ENCODE measurements at places on chromosomes 16 and 17.

DNA sequence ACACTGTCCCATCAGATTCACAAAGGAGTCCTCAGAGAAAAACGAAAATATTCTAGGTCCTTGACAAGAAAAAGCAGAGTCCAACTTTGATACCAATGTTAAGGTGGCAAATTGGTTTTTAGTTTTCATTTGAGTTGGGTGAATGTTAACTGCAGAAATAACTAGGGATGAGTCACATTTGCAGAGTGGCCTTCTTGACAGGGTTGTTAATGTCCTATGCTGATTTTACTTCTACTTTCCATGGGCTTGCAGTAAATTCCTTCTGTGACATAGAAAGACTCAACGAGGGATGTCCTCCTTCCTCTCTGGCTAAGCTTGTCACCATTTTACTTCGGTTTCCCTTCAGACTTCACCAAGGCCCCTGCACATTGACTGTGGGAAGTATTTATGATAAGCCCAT is 47.2 kb upstream of the ICAM2 start:
- no peak for DNase-seq

GRCh38 chr16:66652661-66653360 is 43.7 kb downstream of the CMTM4 start:
- no peak for DNase-seq

DNA sequence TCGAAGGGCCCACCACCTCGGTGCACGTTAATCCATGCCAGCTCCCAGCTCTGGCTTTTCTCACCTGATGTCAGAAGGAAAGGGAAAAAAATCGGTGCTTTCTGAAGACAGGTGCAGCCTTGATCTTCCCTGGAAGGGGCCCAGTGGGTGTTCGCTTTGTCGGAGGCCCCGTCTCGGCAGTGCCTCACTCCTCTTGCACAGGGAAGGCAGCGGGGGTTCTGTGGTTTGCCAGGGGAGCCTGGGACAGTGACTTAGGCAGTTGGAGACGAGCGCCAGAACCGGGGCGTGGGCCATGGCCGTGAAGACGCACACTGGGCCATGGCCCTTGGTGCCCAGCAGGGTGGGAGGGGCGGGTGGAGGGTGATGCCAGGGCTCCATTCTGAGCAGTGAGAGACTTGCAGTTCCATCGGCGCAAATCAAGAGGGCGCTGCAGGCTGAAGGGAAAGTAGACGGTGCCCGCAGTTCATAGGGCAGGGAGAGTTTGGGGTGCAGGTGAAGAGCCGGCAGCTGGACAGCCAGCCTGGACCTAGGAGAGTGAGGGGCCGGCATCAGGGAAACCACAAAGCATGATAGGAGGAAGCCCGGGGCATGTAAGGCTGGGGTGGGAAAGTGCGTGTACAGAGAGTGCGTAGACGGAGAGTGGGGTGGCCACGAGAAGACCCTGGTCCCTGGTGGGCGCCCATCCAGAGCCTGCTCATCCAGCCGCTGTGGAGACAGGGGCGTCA is 101.3 kb upstream of the CHMP6 start:
- DNase-seq: no peak

GRCh38 chr17:37671028-37671823 is 28.0 kb upstream of the DDX52 start:
- DNase-seq: no peak

DNA sequence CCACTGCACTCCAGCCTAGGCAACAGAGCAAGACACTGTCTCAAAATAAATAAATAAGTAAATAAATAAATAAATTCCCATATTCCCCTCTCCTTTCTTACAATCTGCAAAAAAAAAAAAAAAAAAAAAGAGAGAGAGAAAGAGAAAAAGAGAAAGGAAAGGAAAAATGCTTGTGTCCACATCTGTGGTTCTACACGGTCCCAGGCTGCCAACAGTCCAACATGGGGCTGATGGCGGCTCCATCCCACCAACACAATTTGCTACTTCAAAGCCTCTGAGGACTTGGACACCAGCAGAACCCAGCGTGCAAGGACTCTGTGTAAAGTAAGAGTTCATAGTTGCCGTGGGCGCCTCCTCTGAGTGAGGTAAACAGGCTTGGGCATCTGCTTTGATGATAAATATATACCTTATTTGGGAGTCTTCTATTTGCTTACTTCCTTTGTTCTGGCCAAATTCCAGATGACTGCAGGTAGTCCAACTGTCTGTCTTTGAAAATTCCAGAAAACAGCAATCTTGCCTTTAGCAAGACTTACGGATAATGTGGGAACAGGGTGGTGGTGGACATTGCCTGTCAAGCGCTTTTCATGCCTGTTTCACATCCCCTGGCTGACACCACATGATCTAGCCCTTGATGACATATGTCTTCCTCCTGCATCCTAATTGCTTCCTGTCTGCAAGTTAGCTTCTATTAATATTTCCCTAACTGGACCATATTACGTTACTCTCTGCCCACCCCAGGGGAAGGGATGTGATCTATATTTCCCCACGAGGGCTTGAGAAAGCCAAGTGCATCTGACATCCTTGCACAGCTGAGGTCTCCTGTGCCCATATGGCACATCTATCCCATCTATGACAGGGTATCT is 10.1 kb downstream of the LITAF start:
- DNase-seq: peak; percentile 78

DNA sequence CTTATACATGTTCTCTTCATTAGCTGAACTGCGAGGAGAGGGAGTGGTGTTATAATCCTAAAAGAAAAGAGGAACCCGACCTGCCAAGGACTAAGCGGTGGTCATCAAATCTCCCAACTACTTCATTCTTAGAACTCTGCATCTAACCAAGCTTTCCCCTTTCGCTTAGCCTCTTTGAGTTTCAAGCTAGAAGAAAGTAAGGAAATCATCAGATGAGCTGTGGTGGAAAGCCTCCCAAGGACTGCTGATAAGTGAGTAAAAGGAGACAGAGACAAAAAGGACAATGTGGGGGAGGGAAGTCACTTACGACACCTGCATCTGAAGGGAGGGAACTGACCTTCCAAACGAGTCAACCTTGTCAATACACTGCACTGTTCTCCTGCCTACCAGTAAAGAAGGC is 121.3 kb downstream of the TRIM37 start:
- no peak for DNase-seq

- no peak for DNase-seq
Observed at GRCh38 chr17:2860045-2860444, 63.8 kb downstream of the RAP1GAP2 start.

DNA sequence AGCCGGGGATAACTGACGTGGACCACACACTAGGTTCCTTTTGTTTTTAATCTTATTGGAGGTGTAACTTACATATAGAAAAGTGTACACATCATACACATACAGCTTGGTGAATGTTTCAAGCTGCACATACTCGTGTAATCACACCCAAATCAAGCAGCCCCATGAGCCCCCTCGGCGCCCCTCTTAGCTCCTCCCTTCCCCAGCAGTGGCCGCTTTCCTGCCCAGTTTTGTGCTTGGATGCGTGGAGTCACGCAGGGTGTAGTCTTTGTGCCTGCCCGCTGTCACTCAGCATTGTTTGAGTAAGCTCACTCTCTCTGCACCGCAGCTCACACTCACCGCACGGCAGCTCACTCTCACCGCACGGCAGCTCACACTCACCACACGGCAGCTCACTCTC is 151.7 kb upstream of the CHMP6 start:
- no peak for DNase-seq

GRCh38 chr17:8475781-8476180 is 40.1 kb downstream of the NDEL1 start:
- no peak for DNase-seq

DNA sequence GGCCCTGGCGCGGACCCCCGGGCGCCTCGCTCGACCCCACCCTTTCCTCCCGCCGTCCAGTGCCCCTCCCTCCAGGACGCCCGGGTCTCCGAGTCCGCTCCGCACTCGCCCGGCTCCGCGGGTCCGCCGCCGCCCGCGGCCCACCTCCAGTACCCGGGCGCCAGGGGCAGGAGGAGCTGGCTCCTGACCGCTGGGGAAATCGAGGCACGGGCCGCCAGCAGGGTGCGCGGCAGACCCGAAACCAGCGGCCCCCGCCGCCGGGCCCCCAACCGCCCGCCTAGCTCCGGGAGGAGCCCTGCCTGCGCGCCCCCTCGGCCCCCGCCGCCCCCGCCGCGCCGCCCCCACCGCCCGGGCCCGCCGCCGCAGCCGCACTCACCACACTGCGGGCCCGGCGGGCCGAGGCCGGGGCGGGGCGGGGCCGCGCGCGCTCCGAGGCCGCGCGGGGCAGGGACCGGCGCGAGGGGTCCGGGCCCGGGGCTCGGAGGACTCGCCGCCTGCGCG is 333 bp downstream of the MAFG start:
- DNase-seq: no peak

GRCh38 chr16:16879567-16880251 is 500.8 kb downstream of the NPIPA7 start:
- no peak for DNase-seq

DNA sequence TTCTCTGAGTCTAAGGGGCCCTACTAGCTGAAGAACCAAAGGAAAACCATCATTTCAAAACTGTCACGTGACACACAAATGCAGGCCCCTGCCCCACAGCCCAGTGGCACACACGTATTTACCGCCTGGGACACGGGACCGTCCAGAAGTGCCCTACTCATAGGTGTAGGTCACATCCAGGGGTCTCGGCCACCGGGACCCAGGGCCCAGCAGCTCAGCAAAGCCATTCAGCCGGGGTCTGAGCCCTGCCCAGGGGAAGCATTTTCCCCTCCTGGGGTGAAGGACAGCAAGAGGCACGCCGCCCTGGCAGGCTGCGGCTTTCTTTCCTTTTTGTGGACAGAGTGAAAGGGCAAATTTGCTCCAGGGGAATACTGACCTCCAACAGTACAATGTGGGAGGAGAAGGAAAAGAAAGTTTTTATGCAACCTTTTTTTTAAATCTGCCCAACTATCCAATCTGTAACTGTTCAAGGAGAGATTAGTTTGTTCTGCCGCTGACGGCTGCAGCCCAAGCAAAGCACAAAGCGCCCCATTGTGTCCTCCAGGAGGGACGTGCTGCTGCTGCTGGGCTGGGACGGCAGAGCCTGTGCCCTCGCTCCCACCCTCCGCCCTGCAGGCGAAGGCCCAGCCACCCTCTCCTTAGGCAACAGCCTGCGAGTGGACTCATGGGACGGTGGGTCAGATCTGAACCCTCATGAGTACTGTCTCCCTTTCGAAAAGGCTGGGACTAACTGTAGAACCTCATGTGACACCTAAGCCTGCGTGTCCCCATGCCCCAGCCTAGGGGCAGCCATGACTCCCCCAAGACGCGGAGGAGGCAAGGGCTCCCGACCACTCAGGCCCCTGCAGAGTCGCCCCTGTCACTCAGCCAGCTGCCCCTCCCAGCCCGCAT is 21.3 kb downstream of the SLC7A5 start:
- peak; percentile 86 for DNase-seq

DNA sequence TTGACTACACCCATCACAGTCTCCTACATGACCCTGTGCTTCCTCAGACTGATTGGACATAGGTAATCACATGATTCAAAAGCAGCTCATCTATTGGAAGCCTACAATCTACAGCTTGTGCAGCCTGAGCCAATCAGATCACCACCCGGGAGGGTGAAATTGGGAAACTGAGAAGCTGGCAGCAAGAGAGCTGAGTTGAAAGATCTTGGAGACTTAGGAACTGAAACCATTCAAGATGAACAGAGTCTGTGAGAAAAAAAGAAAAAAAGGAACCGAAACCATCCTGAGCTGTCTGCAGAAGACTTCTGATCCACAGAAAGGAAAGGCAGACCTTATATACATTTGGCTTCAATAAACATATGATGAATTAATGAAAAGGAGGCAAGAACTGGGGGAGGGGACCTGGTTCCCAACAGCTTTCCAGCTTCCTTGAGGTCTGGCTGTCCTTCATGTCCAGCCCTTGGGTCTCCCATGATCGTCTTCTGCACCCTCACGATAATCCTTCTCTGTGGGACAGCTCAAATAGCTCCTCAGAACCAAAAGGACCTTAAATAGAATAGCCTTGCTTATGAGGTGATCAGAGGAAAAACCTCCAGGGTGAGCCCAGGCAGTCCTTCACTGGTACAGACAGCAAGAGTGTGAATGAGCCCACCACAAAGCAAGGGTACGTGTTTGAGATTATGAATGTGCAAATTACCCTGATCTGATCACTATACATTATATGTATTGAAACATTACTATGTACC is 32.6 kb downstream of the PLXDC1 start:
- DNase-seq: peak; percentile 81

- peak; percentile 43 for DNase-seq
Observed at GRCh38 chr17:45132572-45133463, 503 bp upstream of the PLCD3 start.

- DNase-seq: no peak
Observed at GRCh38 chr16:19196871-19197270, 28.8 kb downstream of the SYT17 start.

DNA sequence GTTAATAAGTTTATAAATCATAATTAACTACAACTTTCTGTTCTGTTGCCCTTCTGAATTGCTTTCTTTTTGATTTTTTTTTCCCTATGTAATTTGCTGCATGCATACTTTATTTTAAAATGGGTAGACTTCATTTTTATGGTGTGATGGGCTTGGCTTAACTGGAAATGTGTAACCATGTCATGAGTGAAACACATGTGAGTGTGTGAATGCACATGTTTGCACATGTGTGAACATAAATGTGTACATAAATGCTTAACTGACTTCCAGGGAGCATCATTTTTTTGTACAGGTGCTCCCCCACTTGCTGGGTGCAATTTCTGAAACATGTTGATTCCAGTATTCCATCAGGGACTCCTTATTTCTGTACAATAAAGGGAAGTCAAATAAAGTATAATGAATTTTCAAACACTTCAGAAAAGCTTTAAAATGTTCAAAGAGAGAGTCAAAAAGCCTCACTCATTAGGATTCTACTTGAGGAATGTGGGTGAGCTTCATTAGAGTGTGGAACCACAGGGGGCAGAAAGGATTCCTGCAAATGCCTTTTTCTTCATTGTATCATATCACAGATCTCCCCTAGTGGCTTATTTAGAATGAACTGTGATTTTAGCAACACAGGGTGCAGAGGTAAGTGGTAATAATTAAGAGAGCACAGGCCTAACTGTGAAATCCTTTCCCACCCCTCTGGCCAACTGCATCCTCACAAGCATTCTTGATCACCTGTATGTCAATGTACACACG is 31.7 kb upstream of the CDH11 start:
- DNase-seq: no peak

GRCh38 chr17:21214777-21215541 is 998 bp upstream of the TMEM11 start:
- DNase-seq: no peak

DNA sequence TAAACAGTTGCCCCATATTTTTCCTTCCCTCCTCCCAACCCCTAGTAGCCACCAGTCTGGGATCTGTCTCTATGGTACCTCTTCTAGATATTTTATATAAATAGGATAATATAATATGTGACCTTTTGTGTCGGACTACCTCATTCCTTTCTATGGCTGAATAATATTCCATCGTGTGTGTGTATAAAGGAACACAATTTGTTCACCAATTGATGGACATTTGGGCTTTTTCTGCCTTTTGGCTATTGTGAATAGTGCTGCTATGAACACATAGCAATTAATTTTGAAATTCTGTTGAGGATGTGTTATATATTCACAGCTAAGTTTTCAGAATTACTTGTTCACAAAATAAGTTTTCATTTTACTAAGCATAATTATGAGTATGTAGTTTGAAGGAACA is 2.5 kb downstream of the NFATC3 start:
- DNase-seq: no peak

Measured in pons (tissue), 1 donor.